ENCODE measurements at places on chromosomes 5 and 9.

DNA sequence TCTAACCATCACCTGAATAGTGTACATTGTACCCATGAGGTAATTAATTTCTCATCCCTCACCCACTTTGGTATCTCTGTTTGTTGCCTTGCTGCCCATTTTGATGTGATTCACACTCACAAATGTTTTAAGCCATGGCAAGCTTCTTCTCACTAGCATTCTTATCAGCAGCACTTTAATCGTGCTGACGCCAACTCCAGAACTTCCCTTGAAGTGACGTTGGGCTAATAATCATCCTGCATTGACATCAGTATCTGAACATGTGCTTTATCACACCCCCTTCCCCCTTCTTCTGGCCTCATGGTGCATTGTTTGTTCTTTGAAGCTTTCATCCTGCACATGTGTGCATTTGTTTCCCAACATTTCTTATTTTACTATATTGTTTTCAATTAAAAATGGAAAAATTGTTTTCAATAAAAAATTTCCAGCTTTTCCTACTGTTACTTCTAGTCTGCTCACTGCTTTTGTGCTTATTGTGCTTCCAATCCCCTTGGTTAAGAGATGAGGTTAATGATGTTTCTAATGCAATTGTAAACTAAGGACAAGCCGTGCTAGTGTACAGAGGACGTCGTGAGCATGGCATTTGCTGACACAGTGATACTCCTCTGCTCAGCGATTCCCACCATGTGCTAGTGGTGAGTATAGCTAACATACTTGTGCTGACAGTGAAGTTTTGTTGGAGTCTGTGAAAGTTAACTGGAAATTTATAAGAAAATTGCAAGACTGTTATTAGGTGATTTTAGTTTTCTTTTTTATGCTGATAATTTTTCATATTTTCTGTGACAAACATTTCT, 238.5 kb downstream of the KDM4C start:
- no peak for DNase-seq

DNA sequence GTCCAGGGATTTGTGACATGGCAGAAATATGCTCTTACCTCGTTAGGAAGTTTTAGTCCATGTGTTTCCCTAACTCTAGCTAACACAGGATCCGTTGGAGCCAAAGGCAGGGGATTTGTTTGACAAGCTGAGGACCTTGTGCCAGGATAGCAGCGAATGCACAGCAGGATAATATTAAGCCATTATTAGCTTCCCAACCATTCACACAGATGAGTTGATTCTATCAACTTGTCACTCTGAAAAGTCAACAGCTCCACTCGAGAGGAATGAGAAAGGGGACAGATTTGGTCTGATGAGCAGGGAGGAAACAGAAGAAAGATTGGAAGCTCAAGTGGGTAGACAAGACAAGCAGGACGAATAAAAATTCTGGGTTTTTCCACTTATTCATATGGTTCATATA, 106.2 kb downstream of the FSTL4 start:
- no peak for DNase-seq

GRCh38 chr5:77630114-77630680, 8.3 kb downstream of the OTP start:
- DNase-seq: peak; percentile 69

DNA sequence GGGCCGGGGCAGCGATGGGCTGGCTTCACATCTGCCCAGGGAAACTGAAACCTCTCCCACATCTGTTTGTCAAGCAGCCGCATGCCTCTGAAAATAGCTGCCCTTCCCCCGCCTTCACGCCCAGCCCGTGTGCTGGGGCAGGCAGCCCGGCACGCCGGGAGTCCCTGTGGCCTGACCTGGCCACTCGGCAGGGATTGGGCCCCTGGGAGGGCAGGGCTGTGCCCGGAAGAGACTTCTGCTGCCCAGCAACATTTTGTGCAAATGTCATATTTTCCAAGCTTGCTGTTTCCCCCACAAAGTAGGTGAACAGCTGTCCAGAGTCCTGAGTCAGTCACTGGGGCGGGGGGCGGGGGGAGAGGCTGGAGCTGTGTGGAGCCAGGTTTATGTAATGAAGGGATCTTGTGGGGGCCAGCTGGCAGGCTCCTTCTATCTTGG, 8.2 kb downstream of the COL27A1 start:
- DNase-seq: peak; percentile 68

GRCh38 chr5:127702434-127702833, 757 bp upstream of the CCDC192 start:
- no peak for DNase-seq

DNA sequence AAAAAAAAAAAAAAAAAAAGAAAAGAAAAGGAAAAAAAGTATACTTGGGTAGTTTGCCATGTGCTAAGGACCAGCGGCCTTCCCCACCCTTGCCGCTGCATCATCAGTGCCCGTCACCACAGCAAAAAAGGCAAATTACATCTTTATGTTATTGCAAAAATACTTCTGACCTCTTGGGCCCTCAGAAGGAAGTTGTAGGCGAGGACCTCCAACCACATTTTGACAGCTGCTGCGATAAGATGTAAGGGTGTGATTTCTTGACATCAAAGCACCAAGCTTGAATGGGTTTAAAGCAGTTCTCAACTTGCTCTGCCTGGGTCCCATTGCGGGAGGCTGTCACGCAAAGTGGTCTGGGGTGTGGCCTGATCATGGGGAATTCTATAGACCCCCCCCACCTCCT, 39.2 kb downstream of the DMRT1 start:
- no peak for DNase-seq

DNA sequence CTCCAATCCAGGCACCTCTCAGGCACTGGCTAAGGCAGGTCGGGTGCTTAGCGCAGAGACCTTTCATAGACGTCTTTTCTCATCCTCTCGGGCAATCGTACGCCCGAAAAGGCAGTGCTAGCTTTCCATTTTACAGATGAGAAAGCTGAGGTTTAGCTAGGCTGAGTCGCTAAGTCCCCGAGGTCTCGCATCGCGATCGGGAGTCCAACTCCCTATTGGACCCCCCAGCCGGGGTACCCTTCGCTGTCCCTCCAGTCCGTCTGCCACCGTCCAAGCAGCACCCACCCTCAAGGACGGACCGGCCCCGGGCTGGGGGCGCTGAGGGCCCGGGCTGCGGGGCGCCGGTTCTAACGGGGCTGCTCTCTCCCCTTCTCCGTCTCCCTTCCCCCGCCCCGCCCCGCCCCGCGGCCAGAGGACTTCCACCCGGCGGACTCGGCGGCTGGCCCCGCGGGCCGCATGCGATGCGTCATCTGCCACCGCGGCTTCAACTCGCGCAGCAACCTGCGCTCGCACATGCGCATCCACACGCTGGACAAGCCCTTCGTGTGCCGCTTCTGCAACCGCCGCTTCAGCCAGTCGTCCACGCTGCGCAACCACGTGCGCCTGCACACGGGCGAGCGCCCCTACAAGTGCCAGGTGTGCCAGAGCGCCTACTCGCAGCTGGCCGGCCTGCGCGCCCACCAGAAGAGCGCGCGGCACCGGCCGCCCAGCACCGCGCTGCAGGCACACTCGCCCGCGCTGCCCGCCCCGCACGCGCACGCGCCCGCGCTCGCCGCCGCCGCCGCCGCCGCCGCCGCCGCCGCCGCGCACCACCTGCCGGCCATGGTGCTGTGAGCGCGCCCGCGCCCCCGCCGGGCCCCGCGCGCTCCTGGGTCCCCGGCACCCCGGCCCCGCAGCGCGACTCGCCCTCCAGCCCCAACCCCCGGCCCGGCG, 12.5 kb upstream of the EXOSC2 start:
- peak; percentile 86 for DNase-seq

DNA sequence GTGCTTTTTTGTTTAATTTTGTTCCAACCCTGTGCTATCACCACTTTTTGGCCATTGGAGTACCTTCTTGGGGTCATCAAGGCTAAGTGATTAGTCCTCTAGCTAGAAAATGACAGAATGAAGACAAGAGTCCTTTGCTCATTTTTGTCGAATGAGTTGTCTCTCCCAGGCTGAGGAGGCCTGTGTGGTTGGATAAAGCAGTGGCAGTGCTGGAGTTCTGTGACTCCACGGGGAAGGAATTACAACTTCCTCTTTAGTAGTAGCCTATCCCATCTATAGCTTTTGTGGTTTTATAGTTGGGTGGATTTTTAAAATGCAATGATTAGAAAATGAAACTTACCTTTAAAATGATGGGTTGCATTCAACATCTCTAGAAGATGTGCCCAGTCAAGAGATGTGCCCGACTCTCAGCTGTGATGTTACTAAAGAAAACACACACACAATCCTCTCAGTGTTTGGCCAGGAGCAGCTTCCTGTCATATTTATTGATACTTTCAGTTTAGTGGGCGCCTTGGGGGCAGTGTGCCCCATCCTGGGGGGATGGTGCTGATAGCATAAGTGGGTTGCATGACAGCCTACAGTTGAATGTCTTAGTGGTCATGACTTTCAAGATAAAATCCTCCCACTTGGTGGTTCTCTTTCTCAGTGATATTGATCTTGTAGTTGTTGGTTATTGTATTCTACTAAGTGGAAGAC, 11.9 kb downstream of the OTULINL start:
- DNase-seq: no peak

- no peak for DNase-seq
Measured at GRCh38 chr9:93902780-93903655, 52.1 kb downstream of the BARX1 start.

GRCh38 chr5:463952-464351, 21.0 kb downstream of the EXOC3 start:
- peak; percentile 20 for DNase-seq

DNA sequence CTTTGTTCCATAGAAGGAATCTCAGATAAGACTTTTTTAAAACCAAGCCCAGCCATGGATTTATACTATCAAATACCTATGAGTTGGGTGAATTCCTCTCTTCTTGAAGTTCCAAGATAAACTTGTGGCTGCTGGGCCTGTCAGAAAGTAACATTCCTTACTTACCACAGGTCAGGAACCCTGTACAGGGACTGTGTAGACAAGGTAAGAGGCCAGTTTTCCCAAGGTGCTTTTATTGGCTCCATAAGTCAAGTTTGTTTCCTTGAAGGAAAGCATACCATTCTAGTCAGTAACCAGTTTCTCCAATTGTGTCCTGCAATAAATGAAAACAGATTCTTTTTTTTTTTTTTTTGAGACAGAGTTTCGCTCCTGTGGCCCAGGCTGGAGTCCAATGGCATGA, 8.8 kb upstream of the CLTB start:
- DNase-seq: no peak

DNA sequence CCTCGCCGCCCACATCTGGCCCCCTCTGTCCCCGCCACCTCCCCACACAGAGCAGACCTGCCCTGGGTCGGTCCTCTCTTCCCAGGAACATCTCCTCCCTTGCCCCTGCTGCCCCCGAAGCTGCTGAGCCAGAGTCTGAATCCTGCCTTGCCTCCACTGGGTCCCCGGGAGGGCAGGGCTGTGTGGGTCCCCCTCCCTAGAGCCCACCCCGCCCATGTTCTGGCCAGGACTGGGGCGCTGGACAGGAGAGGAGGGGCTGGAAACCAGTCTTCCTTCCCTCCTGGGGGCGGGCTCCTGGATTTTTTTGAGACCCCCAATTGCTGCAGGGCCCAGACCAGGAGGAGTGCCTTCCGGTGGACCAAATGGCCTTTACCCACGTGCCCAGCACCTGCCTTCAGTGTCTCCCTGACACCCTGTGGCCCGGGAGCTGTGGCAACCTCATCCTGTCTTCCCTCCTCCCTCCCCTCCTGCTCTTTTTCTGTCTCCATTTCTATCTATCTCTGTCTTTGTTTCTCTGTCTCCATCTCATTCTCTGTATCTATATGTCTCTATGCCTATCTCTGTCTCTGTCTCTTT, 12.1 kb downstream of the MRPL36 start:
- no peak for DNase-seq

DNA sequence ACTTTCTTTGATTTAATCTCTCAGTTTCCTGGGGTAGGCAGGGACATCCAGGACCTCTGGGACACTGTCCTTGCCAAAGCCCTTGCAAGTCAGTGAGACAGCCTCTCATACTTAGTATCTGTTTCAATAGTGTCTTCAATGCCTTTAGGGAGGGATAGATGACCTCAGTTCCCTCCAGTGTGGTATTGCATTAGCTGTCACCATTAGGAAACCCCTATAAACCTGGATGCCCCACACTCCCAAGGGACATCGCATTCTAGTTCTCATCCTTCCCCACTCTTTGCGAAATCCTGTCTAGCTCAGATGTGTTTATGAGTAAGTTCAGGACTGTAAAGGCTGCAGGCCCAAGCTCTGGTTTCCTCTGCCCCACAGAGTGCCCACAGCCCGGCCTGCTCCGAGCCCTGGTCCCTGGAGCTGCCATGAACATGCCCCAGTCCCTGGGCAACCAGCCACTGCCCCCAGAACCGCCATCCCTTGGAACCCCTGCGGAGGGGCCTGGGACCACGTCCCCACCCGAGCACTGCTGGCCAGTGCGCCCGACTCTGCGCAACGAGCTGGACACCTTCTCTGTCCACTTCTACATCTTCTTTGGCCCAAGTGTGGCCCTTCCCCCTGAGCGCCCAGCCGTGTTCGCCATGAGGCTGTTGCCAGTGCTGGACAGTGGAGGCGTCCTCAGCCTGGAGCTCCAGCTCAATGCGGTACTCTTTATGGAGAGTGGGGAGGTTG, 13.2 kb downstream of the TMEM8B start:
- no peak for DNase-seq

- DNase-seq: no peak
Measured at GRCh38 chr5:52150501-52150900, 637.2 kb upstream of the ITGA1 start.

DNA sequence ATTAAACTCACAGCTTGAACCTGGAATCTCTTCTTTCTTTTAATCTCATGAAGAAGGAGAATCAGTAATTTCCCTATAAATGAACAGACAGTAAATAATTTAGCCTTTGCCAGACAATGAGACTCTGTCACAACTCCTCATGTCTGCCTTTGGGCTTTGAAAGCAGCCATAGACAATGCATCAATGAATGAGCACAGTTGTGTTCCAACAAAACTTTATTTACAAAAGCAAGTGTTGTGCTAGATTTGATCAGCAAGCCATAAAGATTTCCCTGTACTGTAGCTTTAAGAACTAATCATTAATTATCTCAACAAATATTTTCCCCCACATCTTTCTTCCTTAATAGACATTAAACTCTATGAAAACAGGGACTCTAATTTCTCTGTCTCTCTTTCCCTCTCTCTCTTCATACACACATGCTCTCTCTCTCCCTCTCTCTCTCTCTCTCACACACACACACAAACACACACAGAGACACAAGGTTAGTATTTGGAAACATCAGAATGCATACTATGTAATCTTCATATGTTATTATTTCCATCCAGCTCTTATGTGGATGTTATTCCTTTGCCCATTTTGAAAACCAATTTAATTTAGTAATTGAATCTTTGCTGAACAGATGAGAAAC, 1209.8 kb upstream of the CDH6 start:
- DNase-seq: no peak

- DNase-seq: no peak
Measured at GRCh38 chr5:181281984-181282316, 21.0 kb upstream of the TRIM52 start.
